ENCODE measurements at places on chromosomes 16 and 17. TPM values are rescaled to one million over a fixed set of nuclear protein-coding genes. Genes with fewer than 3 reads are reported as not detected.

Gene RFFL
- 11.1 TPM for total RNA-seq

- no peak for DNase-seq
- no peak overlapping the region for H3K4me3 ChIP-seq
- H3K27ac ChIP-seq, result no peak overlapping the region
- H3K4me1 ChIP-seq, result no peaks in the 10 kb centered on the region
- no peaks in the 10 kb centered on the region for H3K36me3 ChIP-seq
Observed at GRCh38 chr16:19177111-19177739, 9.2 kb downstream of the SYT17 start.

Gene LRRC37A
- 3.3 TPM for total RNA-seq

Gene CENPN
- 14.6 TPM for total RNA-seq

GRCh38 chr17:44599298-44600175 is 42.3 kb downstream of the FZD2 start:
- no peak overlapping the region for H3K4me3 ChIP-seq
- no peak for DNase-seq
- no peaks in the 10 kb centered on the region for H3K36me3 ChIP-seq
- H3K27me3 ChIP-seq, result no peaks in the 10 kb centered on the region
- H3K27ac ChIP-seq, result peak overlapping the region; percentile 90

GRCh38 chr17:6303664-6304063 is 131.3 kb downstream of the AIPL1 start:
- no peak overlapping the region for H3K27ac ChIP-seq
- no peak for DNase-seq
- peaks cover 16% of the 10 kb centered on the region for H3K27me3 ChIP-seq
- no peak overlapping the region for H3K4me3 ChIP-seq
- H3K4me1 ChIP-seq, result no peaks in the 10 kb centered on the region

- no peak overlapping the region for H3K27ac ChIP-seq
- no peak for DNase-seq
- no peak overlapping the region for H3K4me3 ChIP-seq
- no peaks in the 10 kb centered on the region for H3K4me1 ChIP-seq
Observed at GRCh38 chr16:84672276-84673202, 24.2 kb downstream of the KLHL36 start.

Gene TNFRSF17
- not detected for total RNA-seq

DNA sequence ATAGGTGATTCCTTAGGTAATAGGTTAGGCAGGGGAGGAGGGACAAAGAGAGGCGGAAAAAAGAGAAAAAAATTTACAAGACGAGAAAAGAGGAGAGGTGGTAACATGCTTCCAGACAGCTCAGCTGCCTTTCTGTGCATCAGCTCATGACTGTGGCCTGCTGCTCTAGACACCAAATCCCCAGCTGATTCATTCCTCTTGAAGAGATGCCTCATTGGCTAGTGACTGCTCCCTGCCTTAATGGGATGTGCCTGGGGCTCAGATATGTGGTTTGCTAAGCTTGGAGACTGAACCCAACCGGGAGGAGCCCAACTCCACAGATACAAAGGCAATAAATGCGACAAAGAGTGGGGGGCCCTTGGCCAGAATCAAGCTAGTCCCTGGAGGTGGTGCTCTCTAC is 105.9 kb upstream of the FAM20A start:
- no peaks in the 10 kb centered on the region for H3K27me3 ChIP-seq
- H3K27ac ChIP-seq, result no peak overlapping the region
- no peak overlapping the region for H3K4me3 ChIP-seq
- H3K4me1 ChIP-seq, result peaks cover 18% of the 10 kb centered on the region
- DNase-seq, result no peak

GRCh38 chr16:72995151-72995881 is 52.6 kb downstream of the ZFHX3 start:
- H3K4me3 ChIP-seq, result no peak overlapping the region
- no peak for DNase-seq
- no peaks in the 10 kb centered on the region for H3K27me3 ChIP-seq
